ENCODE measurements at places on chromosomes 13 and 19.

GRCh38 chr19:30881930-30882329 lies 467.3 kb downstream of the TSHZ3 start:
- DNase-seq = no peak

- no peak for DNase-seq
Measured at GRCh38 chr19:30256496-30256850, 115.7 kb upstream of the ZNF536 start.

- no peak for DNase-seq
Measured at GRCh38 chr13:40254394-40254793, 412.0 kb downstream of the FOXO1 start.

DNA sequence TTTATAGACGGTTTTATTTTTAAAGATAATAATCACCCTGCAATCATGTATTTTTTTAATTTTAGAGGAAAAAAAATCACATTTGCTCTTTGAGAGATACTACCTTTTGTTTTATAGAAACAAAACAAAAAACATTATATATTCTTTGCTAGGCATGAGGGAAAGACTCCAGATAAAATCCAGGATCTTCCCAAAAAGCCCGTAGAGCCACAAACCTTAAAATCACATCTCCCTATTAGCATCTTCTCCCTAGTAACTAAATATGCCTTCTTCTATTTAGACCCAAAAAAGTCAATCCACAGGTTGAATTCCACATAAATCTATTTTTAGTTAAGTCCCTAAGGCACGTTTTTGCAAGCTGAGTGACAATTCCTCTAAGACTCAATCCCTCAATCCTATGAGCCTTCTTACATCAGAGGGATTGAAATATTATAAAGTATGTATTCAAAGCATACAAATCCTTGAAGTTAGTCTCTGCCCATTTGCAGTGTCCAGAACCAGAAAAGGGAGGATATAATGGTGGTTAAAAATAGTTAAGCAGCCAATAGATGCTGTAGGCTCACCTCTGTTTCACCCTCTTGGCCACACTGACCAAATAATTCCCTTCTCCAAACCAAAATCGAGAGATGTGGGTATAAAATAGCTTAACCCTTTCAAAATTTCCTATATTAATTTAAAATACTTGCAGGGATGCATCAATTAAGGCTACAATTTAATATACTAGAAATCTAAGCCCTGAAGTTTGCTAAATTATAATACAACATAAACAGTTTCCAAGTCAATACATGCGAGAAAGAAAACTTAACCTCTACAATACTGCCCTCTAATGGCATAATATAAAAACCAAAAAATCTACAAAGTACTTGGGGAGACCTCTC lies 64.0 kb downstream of the SERP2 start:
- peak; percentile 71 for DNase-seq

DNA sequence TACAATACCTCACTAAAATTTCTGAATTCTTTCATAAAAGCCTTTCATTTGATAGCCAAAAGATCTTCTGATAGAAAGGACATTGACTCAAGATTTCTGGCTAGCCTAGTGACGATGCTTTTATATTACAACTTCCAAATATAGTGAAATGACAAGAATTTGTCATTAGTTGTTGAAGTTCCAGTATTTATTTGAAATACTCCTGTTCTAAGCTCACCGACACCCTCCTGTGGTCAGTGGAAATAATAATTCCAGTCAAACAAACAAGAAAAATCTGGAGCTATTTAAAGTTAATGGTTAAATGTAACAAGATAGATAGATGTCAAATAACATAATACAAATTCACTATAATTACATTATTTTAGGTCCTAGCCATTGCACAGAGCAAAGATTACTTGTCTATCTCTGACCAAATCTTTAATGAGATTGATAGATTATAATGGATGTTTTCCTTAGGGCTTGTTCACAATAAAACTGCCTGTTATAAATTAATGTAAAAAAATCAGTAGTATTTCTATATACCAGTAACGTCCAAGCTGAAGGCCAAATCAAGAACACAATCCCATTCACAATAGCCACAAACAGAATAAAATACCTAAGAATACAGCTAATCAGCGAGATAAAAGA lies 195.5 kb downstream of the RGCC start:
- DNase-seq = peak; percentile 77

- no peak for DNase-seq
Measured at GRCh38 chr19:41479757-41480191, 36.8 kb downstream of the ERICH4 start.

GRCh38 chr19:50309396-50310125 lies 19.6 kb downstream of the KCNC3 start:
- no peak for DNase-seq

DNA sequence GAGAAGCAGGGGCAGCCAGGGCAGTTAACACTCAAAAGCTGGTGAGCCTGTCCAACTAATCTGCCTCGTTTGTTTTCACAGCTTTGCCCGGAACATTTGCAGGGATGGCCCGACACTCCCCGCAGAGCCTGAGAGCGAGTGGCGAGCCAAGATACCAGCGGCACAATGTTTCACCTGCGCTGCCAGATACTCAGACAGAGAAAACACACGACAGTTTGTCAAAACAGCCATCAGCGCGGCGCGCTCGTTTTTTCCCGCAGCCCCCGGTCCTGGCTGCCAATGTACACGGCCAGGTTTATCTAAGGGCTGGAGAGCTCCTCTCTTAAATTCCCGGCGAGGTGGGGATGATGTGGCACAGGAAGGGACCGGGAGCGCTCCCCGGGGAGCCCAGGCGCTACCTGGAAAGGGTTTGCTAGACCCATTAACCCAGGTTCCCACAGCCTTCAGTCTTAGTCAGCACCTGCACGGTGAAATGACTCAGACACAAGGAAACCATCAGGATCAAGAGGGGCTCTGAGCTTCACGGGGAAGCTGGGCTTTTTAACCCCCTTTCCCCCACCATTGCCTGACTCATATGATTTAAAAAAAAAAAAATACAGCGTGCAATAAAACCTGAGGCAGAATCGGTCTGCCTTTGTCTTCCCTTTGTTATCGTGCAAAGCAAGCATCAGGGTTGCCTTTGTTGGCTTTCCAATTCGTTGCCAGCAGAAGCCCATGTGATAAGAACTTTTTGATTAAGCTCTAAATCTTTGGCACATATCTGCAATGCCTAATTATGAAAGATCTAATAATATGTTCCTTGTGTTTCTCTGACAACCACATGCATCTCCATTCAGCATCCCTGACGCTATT lies 186.2 kb downstream of the EFNB2 start:
- no peak for DNase-seq

GRCh38 chr19:19405971-19406877 lies 749 bp downstream of the GATAD2A start:
- DNase-seq = peak; percentile 77

GRCh38 chr13:72458701-72459100 lies 268.7 kb downstream of the MZT1 start:
- no peak for DNase-seq

DNA sequence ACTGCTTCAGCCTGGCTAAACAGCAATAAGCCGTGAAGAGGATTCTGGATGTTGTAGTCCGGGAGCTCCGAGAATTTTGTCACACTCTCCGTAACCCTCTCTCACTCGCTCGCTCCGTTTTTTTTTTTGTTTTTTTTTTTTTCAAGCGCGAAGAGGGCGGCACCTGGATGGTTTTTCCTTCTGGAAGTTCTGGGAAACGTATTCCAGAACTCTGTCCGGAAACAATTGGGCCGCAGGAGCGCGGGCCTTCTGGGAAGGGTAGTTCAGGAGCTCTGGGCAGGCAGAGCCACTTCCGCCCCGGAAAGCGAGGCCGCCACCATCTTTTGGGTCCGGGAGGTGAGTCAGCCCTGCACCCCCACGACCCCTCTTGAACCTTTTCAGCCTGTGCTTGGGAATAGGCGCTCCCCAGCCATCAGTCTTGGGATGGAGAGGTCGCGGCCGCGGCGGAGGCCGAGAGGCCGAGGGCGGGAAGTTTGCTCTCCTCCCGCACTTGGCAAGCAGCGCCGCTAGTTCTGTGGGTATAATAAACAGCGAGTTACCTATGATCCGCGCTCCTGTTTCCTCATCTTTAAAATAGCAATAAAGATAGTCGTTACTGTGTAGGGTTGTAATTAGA lies at the start of gene ZNF227:
Gene ZNF227 (plus strand): TSS at position 283 of the 616 bp plus-strand sequence. CDS start 5,261 bp downstream, outside the sequence.
- DNase-seq = peak; percentile 87

DNA sequence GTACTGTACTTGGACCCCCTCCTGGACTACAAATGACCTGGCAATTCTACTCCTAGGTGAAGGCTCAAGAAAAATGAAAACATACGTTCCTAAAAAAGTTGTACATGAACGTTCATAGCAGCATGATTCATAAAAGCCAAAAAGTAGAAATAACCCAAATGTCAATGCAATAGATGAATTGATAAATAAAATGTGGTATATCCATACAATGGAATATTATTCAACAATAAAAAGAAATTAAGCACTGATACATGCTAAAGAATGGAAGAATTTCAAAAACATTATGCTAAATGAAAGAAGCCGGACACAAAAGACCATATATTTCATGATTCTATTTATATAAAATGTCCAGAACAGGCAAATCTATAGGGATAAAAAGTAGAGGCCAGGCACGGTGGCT lies 9.5 kb downstream of the ZNF432 start:
- DNase-seq = no peak

- no peak for DNase-seq
Measured at GRCh38 chr13:63198071-63198470, 1782.4 kb upstream of the PCDH20 start.

DNA sequence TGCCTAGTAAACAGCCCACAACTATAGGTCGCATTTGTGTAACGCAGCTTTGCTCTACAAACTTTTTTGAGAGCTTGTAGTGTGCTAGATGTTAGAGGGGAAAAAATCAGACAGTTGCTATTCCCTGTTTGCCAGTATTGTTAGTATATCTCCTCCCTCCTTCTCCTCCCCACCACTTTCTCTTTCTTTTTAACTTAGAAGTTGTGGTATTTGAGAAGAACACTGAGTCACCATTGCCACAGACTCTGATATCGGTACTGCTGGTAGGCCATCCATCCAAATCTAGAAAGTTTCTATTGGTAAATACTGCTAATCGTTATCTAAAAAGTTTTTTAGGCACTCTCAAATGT lies 666 bp downstream of the POMP start:
- DNase-seq = peak; percentile 76

DNA sequence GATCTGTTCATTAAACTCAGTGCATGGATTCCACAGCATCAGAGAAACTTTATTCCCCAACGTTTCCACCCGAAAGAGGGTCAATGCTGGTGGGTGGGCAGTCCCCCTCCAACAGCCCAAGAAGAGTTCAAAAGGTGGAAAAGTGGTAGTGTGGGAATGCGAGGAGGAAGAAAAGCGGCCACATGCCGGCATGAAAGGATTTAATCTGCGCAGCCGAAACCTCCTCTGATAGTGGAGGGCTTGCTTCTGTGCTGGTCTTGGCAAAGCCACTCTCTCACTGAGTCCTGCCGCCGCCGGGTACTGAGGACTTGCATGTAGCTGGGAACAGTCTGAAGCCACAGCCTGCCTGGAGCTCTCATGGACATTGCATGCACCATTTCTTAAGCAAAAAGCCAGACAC lies 136.2 kb upstream of the ZNF536 start:
- no peak for DNase-seq

DNA sequence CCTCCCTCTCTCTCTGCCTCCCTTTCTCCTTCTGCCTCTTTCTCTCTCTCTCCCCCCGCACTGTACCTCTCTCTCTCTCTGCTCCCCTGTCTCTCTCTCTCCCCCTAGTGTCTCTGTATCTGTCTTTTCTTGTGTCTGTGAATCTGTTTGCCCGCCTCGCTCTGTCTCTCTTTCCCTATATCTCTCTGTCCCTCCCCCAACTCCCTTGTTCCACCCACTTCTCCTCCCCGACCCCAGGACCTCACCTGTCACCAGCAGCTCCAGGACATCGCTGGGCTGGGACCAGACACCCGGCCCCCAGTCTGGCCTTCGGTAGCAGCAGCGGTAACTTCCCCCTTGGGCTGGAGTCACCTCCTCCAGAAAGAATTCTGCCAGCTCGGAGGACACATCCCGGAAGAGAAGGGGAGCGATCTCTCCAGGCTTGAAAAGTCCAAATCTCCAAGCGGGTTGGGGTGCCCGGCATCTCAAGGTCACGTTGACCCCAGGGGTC lies 3.9 kb downstream of the OSCAR start:
- DNase-seq = no peak

DNA sequence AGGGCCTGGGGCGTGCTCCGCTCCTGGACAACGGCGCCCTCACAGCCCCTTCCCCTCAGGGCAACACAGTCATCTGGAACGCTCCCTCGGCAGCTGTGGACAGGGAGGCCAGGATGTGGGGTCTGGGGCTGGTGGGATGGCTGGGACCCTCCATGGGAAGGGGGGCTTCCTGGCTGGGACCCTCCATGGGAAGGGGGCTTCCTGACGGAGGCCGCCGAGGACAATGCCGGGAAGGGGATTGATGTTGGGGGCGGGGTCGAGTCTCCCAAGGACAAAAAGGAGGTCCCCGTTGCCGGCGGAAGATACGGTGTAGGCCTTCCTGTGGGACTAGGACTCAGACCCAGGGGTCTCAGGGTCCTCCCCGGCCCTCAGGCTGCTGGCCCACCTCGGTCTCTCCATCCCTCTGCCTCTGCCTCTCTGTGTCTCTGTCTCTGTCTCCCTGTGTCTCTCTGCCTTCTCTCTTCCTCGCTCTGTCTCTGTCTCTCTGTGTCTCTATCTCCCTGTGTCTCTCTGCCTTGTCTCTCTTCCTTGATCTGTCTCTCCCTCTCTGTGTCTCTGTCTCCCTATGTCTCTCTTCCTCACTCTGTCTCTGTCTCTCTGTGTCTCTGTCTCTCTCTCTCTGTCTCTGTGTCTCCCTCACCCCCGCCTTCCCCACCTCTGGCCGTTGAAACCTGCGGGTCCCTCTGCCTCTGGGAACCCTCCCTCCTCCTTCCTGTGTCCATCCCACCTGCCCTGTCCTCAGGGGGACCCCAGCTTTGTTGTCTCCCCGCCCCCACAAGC lies 2.7 kb upstream of the MADCAM1 start:
- DNase-seq = no peak

Data from erythroblast (primary cell).